ENCODE measurements at places on chromosomes 7 and 10.

DNA sequence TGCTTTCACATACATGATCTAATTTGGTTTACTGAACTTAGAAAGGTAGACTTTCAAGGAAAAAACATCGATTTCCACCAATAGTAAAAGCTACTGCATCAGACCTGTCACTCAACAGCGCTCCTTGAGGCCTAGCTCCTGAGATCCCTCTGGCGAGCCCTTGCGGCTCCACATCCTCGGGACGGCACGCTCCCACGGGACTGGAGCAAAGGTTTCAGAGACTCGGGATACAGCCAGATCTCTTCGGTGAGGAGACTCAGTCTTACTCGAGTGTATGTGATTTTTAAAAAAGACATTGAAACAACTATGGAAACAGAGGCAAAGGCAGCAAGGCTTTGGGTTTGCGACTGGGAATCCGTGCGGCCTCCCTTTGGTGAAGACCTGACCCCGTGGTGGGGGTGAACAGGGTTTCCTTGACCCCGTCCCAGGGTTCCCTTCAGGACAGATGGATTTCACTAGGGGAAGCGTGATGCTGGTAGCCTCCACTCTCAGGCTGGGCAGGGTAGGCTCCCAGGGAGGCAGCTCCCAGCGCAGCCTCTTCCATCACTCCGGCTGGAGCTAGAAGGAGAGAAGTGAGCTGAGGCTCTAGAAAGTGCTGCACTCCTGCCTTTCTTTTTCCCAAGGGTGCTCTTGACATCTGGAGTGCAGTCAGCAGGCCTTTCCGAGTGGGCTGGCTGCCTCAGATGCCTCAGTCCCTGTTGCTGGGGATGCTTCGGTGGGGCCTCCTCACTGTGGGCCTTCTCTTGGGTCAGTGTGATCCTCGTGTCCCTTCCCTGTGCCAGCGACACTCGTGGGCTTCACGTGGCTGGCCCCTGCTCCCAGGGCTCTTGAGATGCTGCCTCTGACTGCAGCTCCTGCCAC is 5.8 kb upstream of the ATP6V0E2 start:
- DNase-seq = no peak

DNA sequence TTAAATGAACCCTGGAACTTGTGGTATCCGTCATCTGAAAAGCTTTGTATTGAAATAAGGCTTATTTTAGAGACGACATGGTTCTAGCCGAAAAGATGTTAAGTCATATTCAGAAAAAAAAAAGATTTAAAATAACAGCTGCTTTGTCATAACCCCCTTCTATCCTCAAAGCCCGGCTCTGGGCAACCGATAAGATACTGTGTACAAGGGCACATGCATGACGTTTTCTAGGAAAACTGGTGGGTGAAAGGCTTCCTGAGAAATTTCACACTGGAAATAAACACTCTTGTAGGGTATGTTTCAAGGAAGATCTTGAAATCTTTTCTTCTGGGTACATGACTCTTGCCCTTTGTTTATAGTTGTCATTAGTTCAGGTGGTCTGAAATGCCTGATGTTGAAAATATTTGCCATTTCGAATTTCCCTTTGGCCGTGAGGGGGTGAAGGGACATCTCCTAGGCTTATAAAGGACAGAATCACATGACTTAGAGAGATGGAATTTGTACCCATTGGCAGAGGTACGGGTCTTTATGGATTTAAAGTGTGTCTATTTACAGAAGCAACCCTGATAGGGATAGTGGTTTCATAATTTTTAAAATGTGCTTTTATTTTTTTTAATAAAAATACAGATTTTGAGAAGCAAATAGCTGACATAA is 232.5 kb downstream of the PTEN start:
- DNase-seq = no peak

DNA sequence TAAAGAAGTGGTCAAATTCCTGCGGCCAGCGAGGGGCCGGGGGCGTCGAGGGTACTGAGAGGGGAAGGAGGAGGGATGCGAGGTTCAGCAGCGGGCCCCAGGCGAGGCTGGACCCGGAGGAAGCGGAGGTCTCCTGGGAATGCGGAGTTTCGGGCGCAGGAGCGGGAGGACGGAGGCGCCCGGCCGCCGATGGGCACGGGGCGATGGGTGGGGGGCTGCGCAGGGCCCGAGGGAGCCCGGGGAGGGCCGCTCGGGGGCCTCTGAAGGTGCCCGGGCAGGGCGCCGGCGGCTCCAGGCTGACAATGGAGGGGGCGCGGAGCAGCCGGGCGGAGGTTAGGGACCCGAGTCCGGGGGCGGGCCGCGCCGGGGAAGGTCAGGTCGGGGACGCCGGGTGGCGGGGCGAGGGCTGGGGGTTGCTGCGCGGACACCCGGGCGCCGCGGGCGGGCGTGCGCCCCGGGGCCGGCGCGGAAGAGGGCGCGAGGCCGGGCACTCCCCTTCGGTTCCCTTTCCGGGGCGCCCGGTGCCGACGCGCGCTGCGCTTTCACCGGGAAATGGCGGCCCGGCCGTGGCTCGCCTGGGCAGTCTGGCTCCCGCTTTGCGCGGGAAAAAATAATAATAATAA is 683 bp downstream of the MACROH2A2 start:
- no peak for DNase-seq

DNA sequence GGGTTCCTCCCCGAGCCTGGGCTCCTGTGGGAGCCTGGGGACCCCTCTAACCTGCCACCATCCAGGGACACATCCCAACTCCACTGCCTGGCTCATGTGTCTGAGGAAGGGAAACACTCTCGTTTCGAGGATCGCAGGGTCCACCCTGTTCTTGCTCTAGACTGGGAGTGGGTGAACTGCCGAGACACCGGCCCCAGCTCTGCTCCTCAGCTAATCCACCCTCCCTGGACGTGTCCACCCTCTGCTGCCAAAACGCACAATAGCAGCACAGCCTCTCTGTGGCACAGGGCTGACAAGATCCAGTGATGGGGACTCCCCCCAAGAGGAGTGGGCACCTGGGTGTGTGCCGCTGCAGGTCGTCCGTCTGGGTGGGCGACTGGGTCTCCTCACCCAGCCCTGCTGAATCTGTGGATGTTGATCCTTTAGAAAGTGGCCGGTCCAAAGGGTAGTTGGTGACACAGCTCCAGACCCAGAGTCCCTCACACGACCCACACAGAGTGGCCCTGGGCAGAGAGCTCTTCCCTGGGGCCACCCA is 65.2 kb upstream of the FAM20C start:
- no peak for DNase-seq

DNA sequence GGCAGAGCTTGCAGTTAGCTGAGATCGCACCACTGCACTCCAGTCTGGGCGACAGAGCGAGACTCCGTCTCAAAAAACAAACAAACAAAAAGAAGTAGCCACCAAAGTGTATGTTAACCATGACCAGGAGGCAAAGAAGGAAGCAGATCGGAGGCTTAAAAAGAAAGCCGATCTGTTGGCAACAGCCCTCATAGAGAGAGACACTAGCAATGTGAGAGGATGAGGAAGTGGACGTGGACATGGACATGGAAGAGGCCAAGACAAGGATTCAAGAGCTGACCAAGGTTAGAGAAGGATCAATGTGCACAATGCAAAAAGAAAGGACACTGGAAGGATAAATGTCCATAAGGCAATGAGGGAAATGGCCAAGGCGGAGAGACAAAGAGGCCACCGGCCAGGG is 14.9 kb upstream of the ADCK2 start:
- no peak for DNase-seq

DNA sequence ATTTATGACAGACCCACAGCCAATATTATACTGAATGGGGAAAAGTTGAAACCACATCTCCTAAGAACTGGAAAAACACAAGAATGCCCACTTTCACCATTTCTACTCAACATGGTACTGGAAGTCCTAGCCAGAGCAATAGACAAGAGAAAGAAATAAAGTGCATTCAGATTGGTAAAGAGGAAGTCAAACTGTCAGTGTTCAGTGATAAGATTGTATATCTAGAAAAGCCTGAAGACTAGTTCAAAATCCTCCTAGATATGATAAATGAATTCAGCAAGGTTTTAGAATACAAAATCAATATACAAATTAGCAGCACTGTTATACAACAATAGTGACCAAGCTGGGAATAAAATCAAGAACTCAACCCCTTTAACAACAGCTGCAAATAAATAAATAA is 6.9 kb upstream of the ZNF138 start:
- no peak for DNase-seq

GRCh38 chr7:145082366-145083161 is 246.7 kb upstream of the TPK1 start:
- DNase-seq = no peak

DNA sequence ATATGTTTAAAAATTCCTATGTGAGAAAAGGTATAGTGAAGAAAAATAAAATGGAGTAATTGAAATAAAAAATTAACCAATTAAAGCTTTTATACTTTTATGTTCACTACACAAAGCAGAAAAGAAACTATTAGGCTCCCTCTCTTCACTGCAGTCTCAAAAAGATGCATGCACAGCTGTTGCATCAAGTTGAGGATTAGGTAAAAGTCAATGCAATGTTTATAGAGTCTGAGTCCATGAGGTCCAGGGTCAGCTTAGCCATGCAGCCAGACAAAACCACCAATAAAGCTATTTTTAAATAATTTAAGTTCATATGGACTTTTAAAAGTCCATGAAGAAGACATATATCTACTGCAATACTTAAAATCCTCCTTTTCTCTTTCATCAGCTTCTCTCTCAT is 31.1 kb upstream of the ING3 start:
- no peak for DNase-seq

DNA sequence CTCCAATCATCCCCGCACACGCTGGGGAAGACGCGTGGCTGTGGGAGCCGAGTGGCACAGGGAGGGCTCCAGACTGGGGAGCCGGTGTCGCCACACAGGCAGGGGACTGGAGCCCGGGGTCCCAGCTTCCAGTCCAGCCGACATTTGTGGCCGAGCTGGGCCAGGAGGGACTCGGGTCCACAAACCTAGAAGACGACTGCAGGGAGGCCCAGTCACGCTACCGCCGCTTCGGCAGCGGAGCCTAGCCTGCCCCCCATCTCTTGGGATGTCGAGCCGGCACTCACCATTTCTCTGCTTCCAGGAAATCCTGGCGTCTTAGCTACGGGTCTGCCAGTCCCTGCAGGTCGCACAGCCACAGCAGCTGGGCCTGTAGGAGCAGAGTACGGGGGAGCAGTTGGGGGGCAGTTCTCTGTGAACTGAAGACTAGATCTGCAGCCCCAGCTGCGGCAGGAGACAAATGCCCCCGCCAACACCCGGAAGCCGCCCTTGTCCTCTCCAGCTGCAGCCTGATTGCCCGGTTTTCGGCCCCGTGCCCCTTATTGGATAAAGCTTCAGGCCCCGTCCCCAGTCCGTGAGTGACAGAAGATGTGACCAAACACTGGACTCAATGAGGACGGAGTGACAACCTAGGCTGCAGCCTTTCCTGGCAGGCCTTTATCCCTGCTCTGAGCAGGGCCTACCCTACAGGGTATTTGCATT is 270.7 kb downstream of the ZNF33B start:
- no peak for DNase-seq

DNA sequence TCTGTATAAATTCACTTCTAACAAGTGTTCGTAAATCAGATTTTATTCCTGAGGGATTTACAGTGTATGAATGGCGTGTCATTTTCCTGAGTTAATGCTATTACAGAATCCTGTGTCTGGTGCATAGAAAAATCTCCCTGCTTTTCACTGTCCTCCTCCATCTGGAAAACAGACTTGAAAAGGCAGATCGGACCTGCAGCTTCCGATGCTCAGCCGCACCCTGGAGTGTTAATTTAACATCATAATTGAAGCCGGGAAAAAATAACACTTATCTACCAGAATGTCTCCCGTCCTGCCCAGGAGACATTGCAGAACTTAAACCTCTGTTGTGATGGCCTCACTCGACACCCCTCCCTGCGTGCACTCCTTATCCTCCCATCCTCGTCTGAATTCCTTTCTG is 442.1 kb upstream of the FOXK1 start:
- no peak for DNase-seq

DNA sequence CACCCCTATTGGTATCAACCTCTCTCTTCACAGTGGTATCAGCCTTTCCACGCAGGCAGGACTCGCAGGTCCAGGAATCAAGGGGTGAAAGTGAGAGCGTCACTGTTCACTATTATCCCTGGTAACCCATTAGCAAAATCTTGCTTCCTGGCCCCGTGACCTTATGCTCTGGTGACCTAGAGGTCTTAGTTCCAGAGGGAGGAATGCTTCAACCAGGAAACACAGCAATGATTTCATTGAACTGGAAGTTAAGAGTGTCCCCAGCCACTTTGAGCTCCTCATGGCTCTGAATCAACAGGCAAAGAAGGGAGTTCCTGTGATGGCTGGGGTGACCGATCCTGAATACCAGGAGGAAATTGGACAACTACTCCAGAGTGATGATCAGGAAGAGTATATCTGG is 90.6 kb downstream of the CUL2 start:
- no peak for DNase-seq

- DNase-seq = no peak
These were observed 10.5 kb downstream of the ST8SIA6 start for GRCh38 chr10:17443707-17444387.

GRCh38 chr7:101212014-101212413 is 5.4 kb downstream of the PLOD3 start:
- DNase-seq = no peak

- no peak for DNase-seq
These were observed 20.3 kb downstream of the GPNMB start for GRCh38 chr7:23266918-23267317.

- no peak for DNase-seq
These were observed 271.9 kb downstream of the KIF20B start for GRCh38 chr10:89973326-89973725.

Data from activated naive CD4-positive, alpha-beta T cell (primary cell).